AG04449 (cell line): ENCODE measurements at places on chromosomes 16 and 17.

- DNase-seq, result no peak
Measured at GRCh38 chr17:22703204-22703603, 1010.9 kb downstream of the KCNJ18 start.

DNA sequence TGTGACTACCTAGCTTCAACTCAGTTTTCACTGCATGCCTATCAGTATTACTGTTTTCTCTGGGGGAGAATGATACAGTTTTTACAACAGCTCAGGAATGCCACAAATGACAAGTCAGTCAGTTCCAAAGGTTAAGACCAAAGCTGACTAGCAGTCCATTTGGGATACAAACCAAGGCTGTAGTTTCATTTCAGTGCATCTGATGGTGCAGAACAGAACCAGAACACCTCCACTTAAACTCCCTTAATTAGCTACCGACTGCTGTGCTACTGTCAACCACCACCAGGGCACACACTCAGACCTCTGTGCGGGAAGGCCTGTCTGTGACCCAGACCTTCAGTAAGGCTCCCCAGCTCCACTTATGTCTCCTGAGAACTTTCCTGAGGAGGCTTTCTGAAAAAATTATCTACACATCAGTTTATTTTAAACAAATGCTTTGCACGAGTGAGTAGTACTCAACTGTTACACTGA, 20.4 kb downstream of the NFE2L1 start:
- peak; percentile 31 for DNase-seq

GRCh38 chr17:692116-692515, 22.5 kb downstream of the VPS53 start:
- DNase-seq, result peak; percentile 91

GRCh38 chr17:3298260-3298659, at the start of gene OR3A1:
OR3A1 (minus strand) TSS chr17:3298360; CDS start chr17:3292582, 5,778 bp downstream.
- DNase-seq, result no peak

DNA sequence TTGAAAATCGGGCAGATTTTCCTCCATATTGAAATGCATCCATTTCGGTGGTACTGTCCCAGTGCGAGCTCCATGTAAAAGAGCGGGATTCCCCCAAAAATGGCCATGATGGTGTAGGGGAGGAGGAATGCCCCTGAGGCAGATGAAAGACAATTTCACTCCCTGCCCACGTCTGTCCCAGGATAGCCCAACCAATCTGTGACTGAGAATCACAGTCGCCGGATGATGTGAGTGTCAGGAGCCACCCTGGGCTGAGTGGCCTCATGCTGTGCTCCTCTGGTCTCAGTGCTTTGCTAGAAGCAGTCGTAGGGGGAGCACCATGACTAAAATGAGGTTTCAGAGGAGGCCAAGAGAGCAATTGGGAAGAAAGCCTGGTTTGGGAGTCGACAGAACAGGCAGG, 16.7 kb downstream of the SLC6A4 start:
- no peak for DNase-seq
